ENCODE measurements at places on chromosomes 1 and 21.

GRCh38 chr1:210151052-210151672 lies 81.4 kb upstream of the SERTAD4 start:
- DNase-seq: no peak

DNA sequence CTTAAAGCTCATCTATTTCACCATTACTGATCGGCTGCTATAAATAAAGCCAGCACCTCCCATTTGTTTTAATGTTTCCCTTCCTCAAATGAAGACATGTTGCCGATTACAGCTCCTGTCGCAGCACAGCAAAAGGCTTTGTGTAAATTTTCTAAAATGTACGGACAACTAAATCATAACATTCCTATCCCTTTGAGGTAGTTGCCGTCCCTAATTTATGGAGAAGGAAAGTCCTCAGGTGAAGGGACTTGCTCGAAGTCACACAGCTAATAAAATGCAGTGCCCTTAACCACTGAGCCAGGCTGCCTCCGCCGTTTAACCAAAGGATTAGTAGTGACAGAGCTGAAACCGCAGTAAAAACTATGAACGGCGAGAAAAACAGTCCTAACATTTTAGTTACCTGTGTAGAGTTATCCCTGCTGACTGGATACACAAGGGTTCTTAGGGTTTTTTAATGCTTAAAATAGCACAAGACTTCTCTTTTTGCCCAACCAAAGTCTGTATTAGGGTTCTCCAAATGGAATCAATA lies 871 bp downstream of the PINK1 start:
- DNase-seq: no peak

- no peak for DNase-seq
These were observed 7.8 kb upstream of the GBP2 start for GRCh38 chr1:89133747-89134146.

- peak; percentile 4 for DNase-seq
These were observed 47.1 kb downstream of the KANK4 start for GRCh38 chr1:62271948-62272728.

- peak; percentile 79 for DNase-seq
These were observed 12.9 kb upstream of the SPEN start for GRCh38 chr1:15834406-15835204.

- no peak for DNase-seq
These were observed 35.8 kb downstream of the OLFML2B start for GRCh38 chr1:161987872-161988271.

GRCh38 chr1:53127546-53127945 lies 14.9 kb downstream of the SLC1A7 start:
- DNase-seq: no peak

DNA sequence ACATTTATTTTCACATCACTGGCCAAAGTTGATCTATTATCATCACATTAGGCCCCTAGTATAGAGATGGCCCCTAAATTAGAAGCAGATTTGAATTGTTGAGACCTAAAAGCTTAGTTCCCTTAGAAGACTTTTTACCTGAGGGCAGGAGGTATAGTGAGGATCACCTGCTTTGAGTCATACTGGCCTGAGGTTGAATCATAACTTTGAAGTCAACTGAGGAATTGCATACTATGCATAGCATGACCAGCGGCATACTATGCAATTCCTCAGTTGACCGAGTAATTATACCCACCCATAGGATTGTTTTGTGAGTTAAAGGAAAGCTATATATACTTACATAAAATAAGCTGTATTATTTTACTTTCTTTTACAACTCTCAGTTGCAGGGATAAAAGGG lies 50.3 kb upstream of the DPH5 start:
- DNase-seq: no peak

DNA sequence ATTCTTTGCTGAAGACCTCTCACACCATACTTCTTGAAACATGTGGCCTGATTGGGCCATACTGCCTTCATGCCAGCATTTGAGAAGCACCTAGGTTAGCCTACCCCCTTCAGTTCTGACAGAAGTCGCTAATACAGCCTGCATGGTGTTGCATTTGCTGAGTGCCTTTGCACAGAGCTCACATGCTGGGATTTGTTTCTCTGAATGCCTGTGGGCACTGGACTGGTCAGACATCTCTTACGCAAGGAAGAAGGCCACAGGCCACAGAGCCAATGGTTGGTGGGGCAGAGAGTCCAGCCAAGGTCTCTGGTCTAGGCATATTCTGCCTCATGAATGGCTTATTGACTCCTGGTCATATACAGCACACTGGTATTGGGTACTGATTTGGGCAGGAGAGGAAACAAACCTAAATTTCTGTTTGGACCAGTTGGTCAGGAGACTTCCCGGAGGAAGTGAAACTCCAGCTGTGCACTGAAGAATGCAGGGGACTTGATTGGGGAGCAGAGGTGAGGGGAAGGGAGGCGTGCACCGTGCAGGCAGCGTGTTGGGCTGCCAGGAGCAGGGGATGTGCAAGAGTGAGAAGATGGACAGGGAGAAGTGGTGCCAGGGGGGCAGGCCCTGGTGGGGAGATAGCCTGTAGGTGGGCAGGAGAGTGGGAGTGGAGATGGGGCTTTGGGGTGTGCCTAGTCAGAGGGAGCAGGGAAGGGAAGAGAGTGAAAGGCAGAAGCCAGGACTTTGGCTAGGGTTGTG lies 18.1 kb downstream of the URB2 start:
- DNase-seq: no peak

DNA sequence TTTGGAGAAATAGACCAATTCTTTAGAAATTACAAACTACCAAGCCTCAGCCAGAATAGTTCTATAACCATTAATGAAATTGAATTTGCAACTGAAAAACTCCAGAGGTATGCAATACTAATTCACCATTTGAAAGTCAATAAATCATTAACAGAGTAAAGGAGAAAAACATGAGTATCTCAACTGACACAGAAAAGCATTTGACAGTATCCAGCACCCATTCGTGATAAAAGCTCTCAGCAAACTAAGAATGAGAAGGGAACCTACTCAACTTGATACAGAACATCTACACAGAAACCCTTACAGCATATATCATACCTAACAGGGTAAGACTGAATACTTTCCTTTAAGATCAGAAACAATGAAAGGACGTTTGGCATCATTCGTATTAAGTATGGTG lies 54.3 kb downstream of the ST6GALNAC5 start:
- no peak for DNase-seq

DNA sequence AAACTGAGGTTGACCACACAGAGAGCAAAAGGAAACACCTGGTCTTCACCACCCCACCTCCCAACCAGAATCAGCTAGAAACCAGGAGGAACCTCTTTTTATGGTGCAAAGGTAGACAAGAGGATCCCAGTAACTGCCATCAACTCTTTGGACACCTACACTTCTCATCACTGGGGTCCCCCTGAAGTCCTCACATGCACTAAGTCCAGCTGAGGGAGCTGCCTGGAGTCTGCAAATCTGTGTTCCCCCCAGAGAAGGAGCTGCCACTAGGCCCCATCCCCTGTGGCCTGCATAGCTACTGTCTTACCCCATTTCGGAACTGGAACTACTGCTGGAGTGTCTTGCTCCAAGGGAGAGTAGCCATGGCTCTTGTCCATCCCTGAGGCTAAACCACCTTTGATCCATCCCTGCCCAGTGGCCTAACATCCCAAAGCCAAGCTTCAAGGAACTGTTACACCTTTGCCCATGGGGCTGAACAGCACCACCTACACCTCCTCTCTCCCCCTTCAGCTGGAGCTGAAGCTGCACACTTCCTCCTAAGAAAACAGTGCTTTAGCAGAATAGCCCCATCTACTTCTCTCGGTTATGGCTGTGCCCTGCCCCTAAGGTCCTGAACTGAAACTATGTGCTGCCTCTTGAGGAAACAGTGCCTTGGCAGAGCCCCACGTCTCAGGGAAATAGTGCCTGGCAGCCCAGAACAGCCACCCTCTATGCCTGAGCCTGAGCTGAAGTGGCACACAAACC lies 85.4 kb upstream of the CD53 start:
- no peak for DNase-seq

DNA sequence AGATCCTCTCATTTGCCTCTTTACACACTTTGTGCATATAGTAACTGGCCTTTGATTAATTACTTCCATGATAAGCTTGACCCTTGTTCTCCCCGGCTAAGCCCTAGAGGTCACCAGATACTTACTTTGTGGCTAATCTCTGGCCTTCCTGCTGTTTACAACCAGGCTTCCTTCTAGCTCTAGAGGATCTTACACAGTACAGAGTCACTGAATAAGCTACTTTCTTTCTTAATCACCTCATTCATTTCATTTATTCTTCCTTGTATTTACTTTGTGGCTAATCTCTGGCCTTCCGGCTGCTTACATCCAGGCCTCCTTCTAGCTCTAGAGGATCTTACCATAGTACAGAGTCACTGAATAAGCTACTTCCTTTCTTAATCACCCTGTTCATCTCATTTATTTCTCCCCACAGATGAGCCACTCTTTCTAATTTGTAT lies 144.3 kb upstream of the C1orf21 start:
- DNase-seq: no peak

DNA sequence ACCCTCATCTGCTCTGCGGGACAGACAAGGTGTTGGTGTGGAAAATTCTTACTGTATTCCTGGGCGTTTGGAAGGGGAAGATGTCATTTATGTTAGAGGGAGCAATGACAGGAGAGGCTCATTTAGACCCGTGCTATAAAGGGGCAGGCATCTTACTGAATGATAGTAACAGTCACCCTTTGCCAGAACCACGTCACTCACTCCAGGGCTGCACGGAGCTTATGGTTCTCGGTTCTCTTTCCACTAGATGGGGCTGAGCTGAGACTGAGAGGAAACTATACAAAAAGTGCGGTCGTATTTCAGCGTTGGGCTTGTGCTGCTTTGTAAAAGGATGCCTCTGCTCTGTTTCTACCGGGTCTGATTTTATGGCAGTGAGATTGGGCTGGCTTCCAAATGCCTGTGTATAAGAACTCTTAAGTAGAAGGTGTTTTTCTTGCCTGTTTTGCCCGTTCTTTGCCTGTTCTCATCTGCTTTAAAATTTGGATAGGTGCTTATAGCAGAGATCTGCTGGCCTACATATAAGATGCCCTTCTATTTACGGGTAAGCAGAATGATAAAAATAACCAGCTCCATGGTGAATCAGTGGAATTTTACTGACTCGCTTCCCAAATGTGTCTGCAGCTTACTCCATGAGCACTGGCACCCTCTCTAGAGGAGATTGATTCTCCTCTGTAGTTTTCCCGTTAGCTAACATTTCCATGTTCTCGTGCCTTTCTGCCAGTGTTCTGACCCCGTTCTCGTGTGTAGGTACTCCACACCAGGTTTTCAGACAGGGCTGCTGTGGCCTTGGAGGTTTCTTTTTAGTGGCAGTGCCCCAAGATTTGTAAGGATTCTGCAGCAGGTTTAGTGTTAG lies 55.9 kb downstream of the MRPS6 start:
- peak; percentile 6 for DNase-seq

- DNase-seq: no peak
These were observed 9.4 kb downstream of the GLUL start for GRCh38 chr1:182381962-182382819.
